Muscle of back (tissue), 13 donors: ENCODE measurements at places on chromosomes 4 and X. TPM values are rescaled to one million over a fixed set of nuclear protein-coding genes. Genes with fewer than 3 reads are reported as not detected.

- no peak for DNase-seq
Observed at GRCh38 chr4:55314141-55314820, 31.8 kb upstream of the SRD5A3 start.

- peak; percentile 18 for DNase-seq
Observed at GRCh38 chr4:140497747-140498636, at the start of gene MGAT4D. Gene MGAT4D (minus strand): TSS chr4:140498293. CDS start chr4:140498222, 71 bp downstream.

DNA sequence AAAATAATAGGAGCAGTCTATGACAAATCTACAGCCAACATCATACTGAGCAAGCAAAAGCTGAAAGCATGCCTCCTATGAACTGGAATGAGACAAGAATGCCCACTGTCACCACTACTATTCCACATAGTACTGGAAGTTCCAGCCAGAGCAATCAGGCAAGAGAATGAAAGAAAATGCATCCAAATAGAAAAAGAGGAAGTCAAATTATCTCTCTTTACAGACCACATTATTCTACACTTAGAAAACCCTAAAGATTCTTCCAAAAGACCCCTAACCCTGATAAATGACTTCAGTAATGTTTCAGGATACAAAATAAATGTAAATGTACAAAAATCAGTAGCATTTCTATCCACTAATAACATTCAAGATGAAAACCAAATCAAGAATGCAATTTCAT lies 249.0 kb downstream of the STK32B start:
- DNase-seq: no peak

GRCh38 chr4:154807042-154807630 lies 26.1 kb downstream of the RBM46 start:
- DNase-seq: peak; percentile 38

DNA sequence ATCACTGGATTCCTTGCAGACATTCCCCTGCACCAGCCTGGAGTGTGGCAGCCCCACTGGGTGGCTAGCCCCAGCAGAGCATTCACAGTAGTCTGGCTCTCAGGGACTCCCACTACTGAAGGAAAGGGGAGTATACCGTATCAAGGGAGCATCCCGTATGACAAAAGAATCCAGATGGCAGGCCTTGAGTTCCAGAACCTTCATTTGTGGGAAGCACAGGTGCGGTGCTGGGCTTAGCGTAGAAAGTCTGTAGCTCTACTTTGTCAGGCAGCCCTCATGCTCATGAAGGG lies 79.6 kb downstream of the CENPC start:
- DNase-seq: no peak

DNA sequence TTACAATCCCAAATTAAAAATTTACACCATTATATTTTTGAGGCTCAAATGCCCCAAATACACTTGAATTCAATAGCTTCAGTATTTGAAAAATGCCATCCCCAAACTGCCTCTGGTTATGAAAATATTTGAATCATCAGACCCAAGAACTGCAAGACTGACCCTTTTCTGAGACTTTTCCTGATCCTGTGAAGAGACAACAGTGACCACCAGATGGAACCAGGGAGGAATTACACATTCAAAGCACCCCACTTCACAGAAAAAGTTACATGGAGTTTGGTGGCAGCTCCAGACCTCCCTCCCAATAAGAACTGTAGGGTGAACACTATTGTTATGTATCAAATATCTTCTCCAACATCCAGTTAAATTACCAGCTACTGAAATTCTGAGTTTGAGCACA lies 44.0 kb upstream of the SCD5 start:
- DNase-seq: no peak

- DNase-seq: no peak
Observed at GRCh38 chr4:173924561-173924960, 358.9 kb downstream of the FBXO8 start.

DNA sequence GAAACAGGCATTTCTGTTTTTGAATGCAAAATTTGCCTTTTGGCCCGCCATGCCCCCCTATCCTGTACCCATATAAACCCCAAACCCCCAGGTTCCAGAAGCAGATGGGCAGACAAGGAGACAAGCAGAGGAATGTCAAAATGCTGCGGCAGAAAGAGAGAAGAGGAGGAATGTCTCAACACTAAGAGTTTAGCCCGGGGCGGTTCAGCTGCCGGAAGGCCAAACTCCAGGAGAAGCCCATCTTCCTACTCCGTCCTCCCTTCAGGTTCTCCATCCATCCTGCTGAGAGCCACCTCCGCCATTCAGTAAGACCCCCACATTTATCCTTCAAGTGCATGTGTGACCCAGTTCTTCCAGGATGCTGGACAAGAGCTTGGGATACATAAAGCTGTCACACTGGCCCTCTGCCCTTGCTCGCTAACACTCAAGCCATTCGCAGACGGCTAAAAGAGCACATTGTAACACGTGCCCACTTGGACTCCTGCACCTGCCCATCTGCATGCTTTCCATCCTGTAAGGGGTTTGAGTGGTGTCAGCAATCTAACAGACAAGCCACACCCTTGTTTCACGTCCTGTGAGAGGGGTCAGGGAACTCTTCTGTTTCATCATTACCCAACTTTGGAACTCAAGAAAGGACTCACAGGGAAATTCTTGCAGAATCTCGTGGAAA lies 31.3 kb downstream of the TLR10 start:
- no peak for DNase-seq

- no peak for DNase-seq
Observed at GRCh38 chrX:6132970-6133369, 95.7 kb downstream of the NLGN4X start.

The EOLA2 gene
- polyA plus RNA-seq: 21.1 TPM

The SPACA5 gene
- polyA plus RNA-seq: not detected

DNA sequence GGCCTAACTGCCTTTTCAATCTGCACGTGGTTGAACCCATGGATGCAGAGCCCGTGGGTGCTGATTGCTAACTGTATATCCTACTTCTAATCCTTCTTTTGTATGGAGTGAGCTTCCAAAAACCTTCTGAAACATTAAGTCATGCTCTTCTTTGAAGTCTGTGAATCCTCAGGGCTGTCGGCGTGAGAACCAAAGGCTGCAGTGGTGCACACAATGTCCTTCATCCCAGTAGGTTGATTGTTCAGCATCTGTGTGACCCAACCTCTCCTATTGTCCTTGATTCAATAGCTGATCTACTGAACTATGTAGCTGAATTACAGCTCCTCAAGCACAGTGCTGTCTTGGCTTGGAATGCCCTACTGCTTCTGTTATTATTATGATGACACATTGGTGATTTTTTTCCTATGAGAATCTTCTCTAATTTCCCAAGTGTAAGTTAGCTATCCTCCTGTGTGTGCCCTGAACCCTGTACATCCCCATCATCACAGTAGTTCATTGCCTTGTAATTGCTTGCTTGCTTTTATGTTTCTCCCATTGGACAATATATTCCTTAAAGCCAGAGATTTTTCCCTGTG lies 294.6 kb downstream of the TRIML1 start:
- no peak for DNase-seq

The ADH6 gene
- polyA plus RNA-seq: 1.5 TPM

GRCh38 chrX:149799938-149800337 lies 18.2 kb downstream of the MAGEA9 start:
- DNase-seq: no peak

The SLC49A3 gene
- 15.5 TPM for polyA plus RNA-seq

The SYTL4 gene
- polyA plus RNA-seq: 12.7 TPM

The SCML1 gene
- 17.7 TPM for polyA plus RNA-seq

DNA sequence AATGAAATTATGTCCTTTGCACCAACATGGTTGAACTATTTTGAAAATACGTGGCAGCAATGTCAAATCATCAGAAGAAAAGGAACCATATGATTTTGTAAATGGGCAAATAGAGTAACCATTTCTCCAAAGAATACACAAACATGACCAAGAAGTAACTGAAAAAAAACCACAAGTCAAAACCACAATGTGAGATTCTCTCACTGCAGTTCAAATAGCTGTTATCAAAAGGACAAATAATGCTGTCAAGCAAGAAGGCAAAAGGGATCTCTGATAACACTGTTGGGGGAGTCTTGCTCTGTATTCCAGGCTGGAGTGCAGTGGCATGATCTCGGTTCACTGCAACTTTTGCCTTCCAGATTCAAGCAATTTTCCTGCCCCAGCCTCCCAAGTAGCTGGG lies 280.8 kb upstream of the ZCCHC13 start:
- no peak for DNase-seq

- DNase-seq: no peak
Observed at GRCh38 chr4:48970471-48970921, 15.6 kb upstream of the CWH43 start.

GRCh38 chrX:43998374-43998773 lies 25.2 kb upstream of the NDP start:
- no peak for DNase-seq

DNA sequence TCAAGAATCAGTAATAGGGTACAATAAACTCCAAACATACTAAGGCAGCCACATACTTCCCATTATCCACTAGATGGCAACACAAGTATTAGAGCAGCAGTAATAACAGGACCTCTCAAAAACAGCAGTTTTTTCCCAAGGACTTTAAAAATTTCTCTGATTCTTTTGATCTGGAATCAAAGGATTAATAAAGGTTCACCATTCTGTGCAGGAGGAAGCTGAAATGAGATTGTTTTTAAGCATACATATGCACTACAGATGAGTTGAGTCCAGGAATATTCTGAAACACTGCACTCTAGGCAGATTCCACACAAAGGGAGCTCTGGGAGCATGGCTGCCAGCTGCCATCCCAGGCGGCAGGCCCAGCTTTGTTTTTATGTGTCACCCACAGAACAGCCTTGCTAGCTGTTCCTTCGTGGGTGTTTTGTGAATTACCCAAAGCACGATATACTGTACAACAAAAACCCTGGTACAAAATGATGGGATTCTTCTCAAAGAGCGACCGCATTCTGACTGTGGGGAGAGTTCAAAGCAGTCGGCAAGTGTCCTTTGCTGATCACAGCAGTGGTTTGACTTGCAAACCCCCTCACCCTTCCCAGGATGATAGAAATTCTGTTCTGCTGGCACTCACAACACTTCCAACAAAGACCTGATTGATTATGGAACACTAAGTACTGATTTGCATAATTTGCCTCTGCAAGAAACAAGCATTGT lies 61.0 kb downstream of the STX18 start:
- peak; percentile 4 for DNase-seq

DNA sequence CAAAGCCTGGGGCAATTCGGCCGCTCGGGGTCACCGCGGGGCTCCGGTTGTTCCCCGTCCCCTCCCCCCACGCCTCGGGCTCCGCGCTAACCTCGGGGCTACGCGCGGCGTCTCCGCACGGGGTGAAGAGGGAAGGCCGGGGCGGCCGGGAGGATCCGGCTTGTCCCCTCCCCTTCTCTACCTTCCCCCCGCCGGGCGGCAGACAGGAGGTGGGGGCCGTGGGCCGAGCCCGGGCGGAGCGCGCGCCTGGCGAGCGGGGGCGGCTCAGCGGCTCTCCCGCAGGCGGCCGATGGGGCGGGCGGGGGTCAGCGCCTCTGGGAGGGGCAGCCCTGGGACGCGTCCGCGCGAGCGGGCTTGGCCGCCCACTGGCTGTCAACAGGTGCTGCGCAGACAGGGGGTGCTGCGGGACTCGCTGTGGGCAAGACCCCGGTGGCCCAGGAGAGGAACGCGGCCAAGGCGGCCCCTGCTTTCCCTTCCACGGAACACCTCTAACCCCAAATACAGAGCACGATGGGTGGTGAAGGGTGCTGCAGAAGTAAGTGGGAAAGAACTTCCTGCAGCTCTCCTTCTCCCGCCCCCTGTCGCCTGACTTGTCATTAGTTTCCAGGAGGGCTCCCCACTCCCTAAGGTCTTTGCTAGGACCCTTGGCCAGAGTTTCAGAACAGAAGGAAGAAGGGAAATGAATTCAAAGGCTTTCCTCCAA lies at the start of gene PDGFC:
Gene PDGFC (minus strand): TSS at position 124 of the 703 bp plus-strand sequence. CDS start 896 bp downstream, outside the sequence.
- peak; percentile 63 for DNase-seq

The FGF2 gene
- 7.4 TPM for polyA plus RNA-seq

DNA sequence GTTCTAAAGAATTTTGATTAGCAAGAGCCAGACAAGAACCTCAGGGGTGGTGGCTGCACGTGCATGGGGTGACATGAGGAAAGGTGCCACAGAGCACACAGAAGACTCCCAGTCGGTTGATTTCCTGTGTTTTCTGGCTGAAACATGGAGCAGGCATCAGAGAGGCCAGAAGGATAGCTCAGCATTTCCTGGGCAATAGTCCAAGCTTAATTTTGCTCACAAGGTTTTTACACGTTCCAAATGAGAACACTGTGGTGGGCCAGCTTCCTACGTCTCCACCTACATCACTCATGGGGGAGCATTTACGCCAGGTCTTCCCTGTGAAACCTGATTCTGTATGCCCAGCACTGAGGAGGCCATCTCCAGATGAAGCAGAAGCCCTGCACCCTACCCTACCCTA lies 212.5 kb upstream of the CLNK start:
- DNase-seq: no peak

The AMBN gene
- polyA plus RNA-seq: not detected

GRCh38 chr4:160021870-160022269 lies 919.0 kb downstream of the RAPGEF2 start:
- no peak for DNase-seq

The KLHL2 gene
- 8.5 TPM for polyA plus RNA-seq

The TLL1 gene
- 1.6 TPM for polyA plus RNA-seq

The NEUROG2 gene
- 0.09 TPM for polyA plus RNA-seq

DNA sequence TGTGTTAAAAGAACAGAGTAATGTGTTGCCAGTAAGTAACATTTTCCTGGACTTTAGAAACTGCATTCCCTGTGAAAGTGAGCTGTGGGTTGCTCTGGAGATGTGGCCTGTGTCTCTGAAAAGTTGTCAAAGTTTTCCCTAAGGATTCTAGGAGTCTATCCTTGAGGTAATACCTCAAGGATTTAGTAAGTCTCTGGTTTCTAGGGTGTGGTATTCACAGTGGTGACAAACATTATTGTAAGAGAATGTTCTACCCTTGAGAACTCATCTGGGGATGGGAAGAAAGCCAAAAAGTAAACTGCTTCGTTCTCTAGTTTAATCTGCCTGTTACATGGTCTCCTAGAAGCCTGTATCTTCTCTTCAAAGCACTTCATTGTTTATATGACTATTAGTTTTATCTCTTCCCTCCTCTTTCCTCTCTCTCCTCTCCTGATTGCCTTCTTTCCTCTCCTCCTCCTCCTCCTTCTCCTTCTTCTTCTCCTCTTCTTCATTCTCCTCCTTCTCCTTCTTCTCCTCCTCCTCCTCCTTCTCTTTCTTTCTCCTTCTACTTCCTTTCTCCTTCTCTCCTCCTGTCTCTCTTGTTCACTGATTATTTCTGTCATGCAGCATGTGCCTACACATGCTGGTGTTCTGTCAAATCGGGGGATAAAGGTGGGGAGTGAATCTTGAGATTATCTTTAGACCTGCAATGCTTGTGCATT lies 321.3 kb downstream of the PTTG2 start:
- DNase-seq: peak; percentile 31

The NEIL3 gene
- polyA plus RNA-seq: 2.2 TPM

The ALB gene
- polyA plus RNA-seq: 17.7 TPM

The IQCM gene
- polyA plus RNA-seq: not detected

The IDUA gene
- polyA plus RNA-seq: 16.4 TPM

- peak; percentile 76 for DNase-seq
Observed at GRCh38 chr4:149885896-149886295, 70.3 kb upstream of the IQCM start.

DNA sequence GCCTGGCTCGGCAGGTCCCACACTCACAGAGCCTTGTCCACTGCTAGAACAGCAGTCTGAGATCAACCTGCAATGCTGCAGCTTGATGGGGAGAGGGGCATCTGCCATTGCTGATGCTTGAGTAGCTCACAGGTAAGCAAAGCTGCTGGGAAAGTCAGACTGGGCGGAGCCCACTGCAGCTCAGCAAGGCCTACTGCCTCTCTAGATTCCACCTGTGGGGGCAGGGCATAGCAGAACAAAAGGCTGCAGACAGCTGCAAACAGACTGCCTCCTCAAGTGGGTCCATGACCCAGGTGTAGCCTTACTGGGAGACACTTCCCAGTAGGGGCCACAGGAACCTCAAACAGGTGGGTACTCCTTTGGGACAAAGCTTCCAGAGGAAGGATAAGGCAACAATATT lies 110.6 kb upstream of the ADAMTS3 start:
- DNase-seq: no peak
